ENCODE measurements at places on chromosomes 2 and 18.

- DNase-seq, result peak; percentile 35
These were observed 32.1 kb upstream of the ZNF638 start for GRCh38 chr2:71299507-71299906.

- DNase-seq, result no peak
These were observed 799 bp downstream of the SYT4 start for GRCh38 chr18:43276491-43276890.

DNA sequence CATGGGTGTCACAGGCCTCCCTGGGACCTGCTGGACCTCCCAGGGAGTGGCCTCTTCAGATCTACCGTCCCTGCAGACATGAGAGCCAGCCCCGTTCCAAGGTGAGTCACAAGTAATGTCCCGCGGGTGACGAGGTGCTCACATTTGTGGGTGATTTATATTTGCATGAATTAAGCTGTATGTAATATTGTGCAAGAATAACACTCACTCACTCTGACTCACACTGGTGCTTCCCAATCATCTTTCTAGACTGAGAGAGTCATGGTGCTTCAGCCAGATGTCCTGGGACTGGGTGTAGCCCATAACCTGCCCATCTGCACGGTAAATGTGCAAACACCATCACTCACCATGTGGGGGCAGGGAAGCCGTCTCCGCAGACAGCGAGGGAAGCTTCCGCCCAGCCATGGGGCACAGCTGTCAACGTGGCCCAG is 347.5 kb upstream of the SALL3 start:
- DNase-seq, result peak; percentile 73

DNA sequence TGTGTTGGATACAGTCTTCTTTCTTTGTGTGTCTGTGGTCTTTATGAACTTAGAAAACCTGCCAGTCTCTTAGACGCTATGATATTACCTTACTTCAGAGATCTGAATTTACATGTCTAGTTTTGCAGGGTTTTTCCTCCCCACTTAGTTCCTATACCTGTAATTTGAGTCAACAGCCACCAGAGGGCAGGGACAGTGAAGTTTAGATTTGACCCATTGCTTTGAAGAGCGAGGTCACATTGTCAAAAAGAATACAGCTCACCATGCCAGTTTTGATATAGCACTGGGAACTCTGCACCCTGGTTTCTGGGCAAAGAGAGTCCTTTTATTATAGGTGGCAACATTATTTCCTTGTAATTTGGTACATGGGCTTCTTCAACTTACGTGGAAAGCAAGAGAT is 102.3 kb downstream of the MAPK4 start:
- DNase-seq, result peak; percentile 19

GRCh38 chr2:237164474-237165042 is 78.9 kb downstream of the COPS8 start:
- no peak for DNase-seq

DNA sequence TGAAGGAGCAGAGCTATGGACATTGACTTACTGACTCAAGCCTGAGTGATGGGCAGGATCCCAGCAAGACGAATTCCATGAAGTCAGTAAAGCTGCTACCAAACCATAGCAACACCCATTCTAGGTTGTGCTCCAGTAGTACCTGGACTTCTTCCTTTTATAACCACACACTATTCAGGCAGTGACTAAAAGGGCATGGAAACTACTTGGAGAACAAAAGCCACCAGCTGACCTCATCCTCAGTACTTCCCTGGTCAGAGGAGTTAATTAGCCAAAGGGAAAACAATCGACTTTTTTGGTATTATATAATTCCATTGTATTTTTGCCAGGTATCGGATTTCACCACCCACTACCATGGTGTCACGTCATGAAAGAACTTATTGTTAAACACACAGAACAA is 237.1 kb downstream of the TTC32 start:
- no peak for DNase-seq

DNA sequence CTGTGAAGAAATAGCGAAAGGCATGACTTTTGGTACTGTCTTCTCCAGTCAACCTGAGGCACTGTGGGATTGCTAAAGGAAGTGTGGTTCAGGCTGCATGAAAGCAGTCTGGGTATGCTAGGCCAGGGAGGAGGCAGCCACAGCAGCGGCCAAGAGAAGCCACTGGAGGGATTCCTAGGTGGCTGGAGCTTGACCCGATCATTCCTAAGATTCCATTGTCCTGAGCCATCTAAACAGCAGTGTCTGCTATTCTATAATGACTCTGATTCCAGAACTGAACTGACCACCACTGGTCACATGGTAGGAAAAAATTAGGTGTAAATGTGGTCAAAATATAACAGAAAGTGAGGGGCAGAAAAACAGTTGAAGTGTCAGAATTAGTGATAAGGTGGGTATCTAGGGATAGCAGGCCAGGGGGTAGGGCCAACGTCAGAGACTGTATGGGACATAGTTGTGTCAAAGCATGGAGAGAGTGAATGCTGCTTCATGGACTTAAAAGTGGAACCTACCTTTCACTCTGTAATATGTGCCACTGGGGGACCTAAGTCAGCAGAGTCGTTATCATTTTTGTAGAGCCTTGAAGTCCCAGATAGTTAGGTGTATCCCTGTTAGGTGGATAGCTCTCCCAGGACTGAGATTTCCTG is 204.6 kb downstream of the CTNNA2 start:
- no peak for DNase-seq

GRCh38 chr2:64581777-64582539 is 57.8 kb downstream of the AFTPH start:
- no peak for DNase-seq

DNA sequence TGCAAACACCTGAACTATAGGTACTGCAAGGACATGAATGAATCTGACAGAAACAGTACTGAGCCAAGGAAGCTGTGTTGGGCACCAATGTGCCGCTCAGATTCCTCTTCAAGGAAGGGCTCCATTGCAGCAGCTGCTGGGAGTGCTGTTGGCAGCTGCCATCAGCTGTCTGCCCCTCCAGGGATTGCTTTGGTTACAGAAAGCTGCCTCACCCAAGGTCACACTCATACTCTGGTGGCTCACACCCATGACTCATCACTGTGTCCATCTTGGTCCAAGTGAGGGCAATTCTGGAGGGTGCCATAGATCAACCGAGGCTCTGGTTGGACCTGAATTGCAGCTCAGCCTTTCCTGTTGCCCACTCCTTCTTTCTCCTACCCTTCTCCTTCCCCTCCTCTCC is 24.4 kb upstream of the TRPM8 start:
- DNase-seq, result no peak

GRCh38 chr2:105858868-105859693 is 114.4 kb downstream of the NCK2 start:
- no peak for DNase-seq

DNA sequence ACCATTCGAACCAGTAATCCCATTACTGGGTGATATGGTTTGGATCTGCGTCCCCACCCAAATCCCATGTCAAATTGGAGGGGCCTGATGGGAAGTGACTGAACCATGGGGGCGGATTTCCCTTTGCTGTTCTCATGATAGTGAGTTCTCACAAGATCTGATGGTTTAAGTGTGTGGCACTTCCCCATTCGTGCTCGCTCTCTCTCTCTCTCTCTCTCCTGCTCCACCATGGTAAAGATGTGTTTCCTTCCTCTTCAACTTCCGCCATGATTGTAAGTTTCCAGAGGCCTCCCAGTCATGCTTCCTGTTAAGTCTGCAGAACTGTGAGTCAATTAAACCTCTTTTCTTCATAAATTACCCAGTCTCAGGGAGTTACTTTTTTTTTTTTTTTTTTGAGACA is 62.6 kb downstream of the NBAS start:
- DNase-seq, result peak; percentile 1

DNA sequence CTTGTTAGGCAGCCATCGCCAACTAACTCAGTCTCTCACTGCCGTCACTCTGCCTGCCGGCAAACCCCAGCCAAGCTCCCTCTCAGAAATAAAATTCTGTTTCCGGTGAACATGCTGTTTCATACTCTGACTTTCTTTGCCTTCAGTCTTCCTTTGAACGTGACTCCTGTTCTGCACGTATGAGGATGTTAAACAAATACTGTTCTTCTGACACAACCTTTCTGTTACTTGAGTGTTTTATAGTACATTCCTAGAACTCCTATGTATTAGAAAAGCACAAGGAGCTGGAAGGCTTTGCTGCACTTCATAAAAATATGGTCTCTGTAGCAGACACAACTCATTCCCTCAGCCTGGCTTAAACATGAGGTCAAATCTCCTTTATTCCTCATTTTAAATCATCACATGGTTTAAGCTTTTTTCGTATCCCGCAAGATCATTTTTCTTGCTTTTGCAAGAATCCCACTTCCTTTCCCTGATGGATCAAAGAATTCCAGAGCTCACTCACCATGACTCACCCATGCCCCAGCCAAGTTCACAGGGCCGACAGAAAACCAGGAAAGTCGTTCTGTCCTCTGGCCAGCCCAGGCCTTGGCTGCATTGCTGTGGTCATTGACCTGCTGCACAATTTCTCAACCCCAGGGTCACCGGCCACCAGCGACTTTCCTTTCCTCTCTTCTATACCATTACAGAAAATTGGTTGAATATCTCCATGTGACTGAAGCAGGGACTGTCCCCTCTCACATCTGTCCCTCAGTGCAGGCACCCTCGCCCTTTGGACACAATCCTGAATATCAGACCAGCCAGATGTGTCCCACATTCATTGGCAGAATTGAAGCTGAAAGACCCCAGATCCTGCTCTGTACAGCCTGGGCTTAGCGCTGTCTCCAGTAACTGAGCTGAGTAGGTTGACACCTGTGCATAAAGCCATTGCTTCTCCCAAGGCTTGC is 183.1 kb upstream of the ARL4C start:
- DNase-seq, result no peak

- DNase-seq, result no peak
These were observed 12.4 kb downstream of the KLHL14 start for GRCh38 chr18:32760391-32760790.

DNA sequence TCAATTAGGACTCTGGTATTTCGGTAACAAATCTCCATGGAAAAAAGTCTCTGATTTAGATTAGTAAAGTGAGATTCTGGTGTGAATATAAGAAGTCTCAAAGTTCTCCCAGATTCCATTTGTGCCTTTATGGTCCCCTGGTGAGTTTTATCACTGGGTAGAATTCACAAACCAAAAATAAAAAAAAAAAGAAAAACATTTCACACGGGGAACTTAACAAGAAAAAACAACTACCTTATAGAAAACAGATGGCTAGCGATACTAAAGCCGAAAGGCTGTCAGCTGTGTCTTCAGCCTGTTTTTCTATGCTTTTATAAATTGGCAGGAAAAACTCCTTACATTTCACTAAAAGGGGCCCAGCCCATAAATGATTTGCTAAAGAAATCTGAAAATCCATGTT is 50.6 kb downstream of the COL5A2 start:
- no peak for DNase-seq

DNA sequence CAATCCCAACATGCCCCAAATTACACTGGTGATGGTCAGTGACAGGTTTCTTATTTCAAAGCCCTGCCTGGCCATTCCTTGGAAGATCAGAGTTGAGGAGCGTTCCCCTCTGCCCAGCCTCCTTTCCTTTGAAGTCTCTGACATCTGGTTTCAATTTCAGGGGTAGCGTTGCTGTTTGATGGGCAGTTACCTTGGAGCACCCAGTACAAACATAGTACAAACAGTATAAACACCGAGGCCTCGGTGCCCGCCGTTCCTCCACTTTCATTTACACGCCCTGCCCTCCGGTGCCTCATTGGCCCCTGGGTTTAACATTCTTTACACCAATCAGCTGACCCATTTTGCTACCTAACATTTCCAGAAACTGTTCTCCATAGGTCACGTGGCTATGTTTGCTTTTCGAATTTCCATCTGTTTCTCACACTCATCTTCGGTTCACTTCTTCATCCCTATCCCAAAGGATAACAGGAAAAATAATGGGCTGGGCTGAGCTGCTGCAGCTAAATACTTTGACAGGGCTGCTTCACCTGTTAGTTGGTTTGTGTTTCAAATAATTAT is 65.6 kb downstream of the NRP2 start:
- no peak for DNase-seq

DNA sequence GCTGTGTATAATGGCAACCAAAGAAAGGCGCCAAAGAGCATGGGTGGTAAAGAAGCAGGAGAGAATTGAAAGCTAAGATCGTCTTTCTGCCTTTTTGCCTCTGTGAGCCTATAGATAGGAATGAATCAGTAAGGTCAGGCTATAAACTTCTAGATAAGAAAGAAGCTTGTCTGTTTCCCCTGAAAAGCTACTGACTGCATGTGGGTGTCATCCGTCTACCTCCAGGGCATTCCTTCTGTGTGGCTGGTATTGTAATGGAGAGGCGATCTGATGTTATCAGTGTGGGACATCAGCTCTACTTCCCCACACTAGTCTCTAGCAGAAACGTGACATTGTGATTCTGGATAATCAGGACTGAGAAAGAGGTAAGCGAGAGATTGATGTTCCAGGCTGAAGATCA is 63.4 kb upstream of the PLA2R1 start:
- no peak for DNase-seq

DNA sequence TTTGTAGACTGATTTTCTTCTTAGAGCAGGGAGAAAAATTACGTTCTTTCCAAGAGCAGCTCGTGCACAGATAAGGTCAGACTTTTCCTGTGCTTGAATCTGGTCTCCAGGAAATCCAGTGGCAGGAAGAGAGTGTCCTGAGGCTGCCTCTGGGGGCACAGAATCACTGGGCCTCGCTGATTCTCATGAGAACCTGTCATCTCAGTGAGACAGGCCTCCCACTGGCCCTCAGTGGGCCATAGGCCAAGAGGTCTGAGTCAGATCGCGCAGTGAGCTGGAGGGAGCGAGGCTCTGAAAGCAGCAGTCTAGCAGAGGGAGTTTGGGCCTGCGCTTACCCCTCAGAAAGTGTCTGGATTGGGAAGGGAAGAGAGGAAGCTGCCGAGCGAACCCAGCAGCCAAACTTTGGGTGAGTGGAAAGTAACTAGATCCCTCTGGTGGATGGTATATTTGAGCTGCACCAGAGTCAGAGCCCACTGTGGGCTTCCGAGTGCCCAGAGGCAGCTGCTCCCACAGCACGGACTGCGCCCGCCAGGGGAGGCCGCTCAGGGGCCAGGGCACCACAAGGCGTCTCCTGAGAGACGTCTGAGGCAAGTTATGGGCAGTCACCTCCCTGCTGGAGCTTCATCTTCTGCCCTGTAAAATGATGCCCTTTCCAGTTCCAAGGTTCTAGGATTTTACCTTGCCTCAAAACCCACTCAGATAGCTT is 8.2 kb downstream of the GDF7 start:
- DNase-seq, result no peak

DNA sequence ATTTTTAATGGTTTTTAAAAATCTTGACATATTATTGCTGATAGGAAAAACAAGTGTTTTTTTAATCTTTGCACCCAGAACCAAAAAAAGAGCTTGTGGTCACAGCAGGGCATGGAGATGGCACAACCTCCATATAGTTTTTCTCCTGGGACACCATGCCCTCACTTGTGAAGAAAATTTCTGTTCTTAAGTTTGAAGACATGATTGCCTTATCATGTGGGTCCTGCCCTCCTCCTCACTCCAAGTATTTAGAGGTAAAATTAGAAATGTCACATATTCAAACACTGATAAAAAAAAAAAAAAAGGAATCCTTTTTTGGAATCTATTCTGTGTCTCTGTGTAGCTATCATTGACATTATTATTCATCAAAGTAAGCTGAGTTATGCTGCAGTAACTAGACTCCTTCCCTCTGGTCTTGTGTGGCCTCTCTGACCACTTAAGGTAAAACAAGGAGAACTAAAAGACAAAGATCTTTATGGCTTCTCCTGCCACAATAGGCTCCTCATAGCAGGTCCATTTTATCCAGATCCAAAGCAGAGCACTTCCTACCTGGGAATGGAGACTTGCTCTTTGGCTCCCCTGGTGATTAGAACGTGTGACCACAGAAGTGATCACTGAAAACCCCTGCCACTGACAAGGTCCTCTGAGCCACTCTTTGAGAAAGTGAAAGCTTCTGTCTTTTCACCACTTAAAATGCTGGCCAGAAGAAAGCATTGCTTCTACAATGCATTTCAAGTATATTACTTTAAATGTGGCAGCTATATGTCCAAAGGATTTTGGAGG is 19.8 kb downstream of the ADD2 start:
- DNase-seq, result no peak

- DNase-seq, result peak; percentile 40
These were observed 96.9 kb upstream of the ZNF397 start for GRCh38 chr18:35143622-35144596.
